ENCODE measurements at places on chromosomes 7 and 10.

DNA sequence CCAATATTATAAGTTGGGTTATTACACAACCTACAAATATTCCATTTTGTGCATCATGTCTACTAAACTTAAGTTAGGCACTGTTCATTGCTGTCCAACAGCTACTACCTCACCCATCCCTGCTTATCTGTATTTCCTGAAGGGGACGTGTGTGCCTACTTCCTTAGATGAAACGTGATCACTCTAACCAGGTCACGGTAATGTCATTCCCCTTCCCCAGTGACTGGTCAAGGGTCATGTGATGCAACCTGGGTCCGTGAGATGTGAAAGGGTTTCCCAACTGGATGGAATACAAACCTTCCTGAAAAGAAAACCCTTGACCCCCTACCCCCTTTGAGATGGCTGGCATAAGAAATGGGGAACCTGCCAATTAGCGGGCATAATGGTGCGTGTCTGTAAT is 1.6 kb upstream of the NSMCE4A start:
- DNase-seq, result no peak

DNA sequence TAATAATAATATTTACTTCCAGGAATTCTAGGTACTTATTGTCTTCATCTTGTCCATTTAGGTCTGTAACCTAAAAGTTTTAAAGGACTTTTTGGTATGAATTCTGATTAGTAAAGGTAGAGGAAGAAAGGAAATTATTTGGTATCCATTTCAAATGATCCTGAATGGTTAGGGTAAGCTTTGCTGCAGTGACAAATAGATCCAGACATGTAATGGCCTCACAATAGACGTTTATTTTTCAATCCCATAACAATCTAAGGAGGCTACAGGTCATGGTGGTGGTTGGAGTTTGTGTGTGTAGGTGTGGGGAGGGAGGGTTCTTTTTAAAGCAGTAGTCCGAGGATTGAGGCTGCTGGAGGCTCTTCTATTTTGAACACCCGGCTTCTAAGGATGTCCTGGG is 5.3 kb downstream of the FBH1 start:
- no peak for DNase-seq

DNA sequence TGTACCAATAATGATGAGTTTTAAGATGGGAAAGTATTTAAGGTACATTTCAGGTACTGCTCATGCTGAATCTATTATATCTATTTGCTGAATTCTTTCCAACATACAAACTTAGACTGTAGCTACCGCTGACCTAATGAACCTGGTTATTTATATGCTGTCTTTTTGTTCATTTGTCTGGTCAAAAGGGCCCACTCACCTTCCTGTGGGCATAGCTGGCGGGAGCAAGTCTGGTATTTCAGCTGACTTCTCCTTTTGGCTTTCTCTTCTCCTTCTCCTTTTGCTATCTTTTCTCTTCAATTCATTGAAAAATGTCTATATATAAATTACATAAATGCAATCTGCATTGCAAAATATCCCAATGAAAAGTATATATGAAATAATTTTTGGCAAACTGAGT is 9.5 kb downstream of the PLXDC2 start:
- no peak for DNase-seq

- DNase-seq, result no peak
These were observed 51.5 kb downstream of the FAM107B start for GRCh38 chr10:14723052-14723689.

DNA sequence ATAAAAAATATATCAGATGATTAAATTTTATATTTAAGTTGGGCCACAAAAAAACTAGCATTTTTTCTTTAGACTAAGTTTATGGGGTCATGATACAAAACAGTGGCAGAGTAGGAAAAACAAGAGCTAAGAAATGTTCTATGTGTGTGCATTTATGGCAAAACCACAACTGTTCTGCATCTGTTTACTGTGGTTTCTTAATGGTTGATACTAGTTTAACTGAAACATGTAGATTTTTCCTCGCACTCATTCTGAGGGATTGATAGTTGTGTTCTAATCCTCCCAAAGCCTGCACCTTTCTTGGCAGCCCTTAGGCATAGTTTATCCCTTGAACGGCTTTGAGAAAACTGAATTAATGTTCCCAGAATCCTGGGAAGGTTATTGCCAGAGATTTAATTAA is 66.6 kb upstream of the PHYHIPL start:
- no peak for DNase-seq

DNA sequence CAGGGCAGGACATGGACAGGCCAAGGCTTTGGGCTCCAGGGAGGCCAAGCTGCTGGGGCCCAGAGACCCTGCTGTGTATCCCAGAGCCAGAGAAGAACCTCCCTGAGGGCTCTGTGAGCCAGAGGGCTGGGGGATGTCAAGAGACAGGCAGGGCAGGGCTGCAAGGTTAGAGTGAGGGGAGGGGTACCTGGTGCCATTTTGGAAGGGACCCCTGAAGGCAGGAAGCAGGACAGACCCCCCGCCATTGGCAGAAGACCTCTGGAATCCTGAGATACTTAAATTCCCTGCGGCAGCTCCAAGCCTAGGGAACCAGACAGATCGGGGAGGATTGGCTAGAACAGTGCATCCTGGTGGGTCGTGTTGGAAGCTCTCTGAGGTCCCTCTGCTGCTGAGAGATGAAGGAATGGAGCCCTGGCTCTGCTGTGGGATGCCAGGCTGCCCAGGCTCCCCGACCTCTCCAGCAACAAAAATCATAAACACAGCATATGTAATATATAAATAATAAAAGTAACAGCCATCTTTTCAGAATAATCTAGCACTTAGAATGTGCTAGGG is 75.0 kb downstream of the LHPP start:
- DNase-seq, result no peak

- DNase-seq, result no peak
These were observed 258.8 kb downstream of the SNX10 start for GRCh38 chr7:26550492-26550891.

- no peak for DNase-seq
These were observed 89.7 kb upstream of the CSTF2T start for GRCh38 chr10:51789118-51789517.

DNA sequence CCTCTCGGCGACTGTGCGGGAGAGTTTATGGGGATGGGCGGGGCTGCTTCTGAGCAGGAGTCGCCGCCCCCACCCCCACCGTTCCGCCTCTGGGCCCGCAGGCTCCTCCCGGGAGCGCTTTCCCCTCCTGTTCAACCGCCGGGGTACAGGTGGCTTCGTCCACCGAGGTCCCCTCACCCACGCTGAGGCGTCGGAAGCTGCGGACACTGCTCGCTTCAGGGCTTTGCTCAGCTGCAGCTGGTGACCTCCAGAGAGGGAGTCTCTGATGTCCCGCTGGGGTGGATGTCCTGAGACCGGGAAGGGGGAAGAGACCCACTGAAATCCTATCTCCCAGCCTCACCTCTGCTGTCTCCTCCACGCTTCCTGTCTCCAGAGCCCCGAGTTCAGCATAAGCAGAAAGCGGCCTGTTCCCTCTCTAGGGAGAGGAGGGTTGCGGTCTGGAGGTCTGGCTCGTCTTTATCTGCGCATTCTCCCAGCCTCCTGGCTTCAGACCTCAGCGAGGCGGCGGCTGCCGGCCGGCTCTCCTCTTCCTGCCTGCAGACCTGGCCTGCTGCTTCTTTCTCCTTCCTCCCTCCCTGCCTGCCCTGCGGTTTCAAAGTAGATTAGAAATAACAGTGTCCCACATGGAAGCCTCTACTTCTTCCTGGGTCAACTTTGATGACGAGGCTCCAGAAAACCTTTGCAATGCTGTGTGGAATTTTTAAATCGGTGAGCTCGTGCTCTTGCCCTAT is 1.8 kb downstream of the CYP2E1 start:
- no peak for DNase-seq

- DNase-seq, result no peak
These were observed 45.5 kb upstream of the BET1 start for GRCh38 chr7:94049615-94050014.

DNA sequence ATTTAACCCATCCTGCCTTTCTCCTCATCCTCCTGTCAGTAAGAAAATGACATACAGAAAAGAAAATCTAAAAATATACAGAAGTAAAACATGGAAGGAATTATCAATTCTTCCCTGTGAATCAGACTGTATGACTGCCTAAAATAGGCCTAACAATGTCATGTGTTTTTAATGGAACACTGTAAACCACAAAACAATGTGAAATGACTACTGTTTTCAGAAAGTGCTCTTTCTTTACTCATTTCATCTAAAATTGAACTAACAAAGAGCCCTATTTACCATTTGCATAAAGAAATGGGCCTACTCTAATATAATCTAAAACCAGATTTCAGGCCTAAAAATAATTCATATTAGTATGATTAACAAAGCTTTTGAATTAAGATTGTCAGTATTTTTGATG is 35.7 kb downstream of the SEMA3E start:
- no peak for DNase-seq
